Activated T-cell treated with anti-CD3 and anti-CD28 coated beads, Interleukin-2, amount 50 U/mL, for 48 hours (primary cell): ENCODE measurements at places on chromosomes 12 and 14.

GRCh38 chr14:69660344-69661193 is 49.2 kb downstream of the SUSD6 start:
- no peak for DNase-seq

- DNase-seq = no peak
Observed at GRCh38 chr12:130800312-130800711, 38.7 kb downstream of the STX2 start.

GRCh38 chr14:49427117-49427516 is 159.1 kb downstream of the RPS29 start:
- no peak for DNase-seq

DNA sequence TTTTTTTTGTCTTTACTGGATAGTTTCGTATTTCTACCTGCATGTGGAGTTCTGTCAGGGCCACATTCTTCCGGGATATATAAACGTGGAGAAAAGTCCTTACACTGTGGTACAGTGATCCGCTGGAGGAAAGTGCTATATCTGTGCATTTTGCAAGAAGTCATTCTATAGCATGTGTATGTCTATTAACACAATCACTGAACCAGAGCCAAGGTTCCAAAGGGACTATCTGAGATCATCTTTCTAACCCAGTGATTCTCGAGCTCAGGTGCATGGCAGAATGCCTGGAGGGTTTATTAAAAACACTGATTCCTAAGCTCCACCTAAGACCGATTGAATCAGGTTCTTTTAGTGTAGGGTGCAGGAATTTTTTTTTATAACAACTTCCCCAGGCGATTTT is 354.0 kb downstream of the NRXN3 start:
- no peak for DNase-seq

DNA sequence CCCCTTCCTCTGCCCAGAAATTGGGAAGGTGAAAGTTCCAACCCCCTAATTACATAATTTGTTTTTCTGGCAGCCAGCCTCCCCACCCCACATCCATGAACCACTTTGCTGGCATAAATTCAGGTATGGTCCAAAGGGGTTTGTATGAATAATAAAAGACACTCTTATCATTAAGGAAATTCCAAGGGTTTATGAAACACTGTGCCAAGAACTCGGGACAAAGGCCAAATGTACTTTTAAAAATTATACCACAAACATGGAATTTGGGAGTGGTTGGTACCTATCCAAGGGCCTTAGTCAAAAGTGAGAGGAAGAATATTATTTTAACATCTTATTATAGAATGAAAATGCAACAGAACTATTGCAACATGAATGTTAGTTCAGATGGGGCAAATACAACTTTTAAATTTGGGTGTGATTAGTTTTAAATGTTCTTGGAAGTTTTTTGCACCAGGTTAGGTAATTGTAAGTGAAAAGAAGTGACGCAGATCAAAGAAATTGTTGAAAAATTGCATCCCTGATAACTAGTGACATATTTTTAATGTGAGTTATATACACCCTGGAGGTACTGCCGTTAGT is 217.8 kb downstream of the TMEM117 start:
- no peak for DNase-seq

- no peak for DNase-seq
Observed at GRCh38 chr12:85277900-85278597, 2.0 kb upstream of the ALX1 start.

DNA sequence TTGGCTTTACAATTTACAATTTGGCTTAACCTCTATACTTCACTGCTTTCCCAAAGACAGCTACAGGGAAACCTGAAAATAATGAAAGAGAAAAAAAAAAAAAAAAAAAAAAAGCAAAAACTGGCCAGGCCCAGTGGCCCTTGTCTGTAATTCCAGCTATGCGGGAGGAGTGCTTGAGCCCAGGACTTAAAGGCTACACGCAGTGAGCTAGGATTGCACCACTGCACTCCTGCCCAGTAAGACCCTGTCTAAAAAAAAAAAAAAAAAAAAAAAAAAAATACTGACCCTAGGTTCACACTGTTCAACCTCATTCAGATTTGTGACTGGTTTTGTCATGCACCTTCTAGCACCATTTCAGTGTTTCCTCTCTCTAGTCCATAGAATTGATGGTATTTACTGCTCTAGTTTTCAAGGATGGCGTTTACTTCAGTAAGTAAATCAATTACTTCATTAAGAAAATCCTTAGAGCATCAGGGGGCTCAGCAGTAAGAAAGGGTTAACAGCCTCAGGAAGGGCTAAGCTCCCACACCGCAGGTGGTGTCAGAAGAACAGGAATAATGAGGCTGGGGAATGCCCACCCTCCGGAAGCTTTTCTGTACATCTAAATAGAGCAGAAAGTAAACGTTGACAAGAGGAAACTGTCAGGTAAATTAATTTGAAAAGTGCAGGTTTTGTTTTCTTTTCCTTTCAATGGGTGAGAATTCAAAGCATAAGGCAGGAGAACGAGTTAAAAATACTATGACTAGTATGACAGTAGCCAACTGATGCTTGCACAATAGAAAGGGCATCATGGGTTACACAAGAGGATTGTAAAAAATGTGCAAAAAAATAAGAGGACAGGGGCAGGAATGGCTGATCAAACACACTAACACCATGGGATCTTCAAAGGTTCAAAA is 115.0 kb upstream of the MDM1 start:
- no peak for DNase-seq

DNA sequence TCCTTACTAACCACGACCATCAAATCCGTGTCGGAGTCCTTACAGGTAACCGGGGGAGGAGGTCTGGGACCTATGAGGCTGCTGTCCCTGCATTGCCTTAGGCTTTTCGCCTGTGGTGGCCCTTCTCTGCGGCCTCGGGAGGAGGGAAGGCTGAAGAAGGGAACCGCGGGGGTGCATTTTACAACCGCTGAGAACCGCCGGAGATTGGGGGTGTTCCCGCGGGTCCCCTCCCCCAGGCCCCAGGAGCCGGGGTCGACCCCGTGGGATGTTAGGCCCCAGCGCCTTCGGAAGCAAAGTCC is 549 bp downstream of the GPHN start:
- no peak for DNase-seq

DNA sequence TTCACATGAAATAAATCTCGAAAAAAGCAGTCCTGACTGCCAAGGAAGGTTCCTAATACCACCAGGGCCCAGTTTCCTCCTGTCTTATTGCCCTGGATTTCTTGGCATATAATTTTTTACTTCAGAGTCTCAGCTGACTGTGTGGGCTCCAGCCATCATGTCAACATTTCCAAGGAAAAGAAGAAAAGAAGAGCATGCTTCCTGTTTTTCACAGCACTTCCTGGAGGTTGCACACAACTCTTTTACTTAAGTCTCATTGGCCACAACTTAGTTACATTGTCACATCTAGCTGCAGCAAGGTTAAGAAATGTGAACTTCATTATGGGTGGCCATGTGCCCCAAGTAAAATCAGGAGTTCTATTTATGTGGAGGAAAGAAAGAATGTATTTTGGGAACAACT is 24.3 kb downstream of the DACT1 start:
- no peak for DNase-seq

DNA sequence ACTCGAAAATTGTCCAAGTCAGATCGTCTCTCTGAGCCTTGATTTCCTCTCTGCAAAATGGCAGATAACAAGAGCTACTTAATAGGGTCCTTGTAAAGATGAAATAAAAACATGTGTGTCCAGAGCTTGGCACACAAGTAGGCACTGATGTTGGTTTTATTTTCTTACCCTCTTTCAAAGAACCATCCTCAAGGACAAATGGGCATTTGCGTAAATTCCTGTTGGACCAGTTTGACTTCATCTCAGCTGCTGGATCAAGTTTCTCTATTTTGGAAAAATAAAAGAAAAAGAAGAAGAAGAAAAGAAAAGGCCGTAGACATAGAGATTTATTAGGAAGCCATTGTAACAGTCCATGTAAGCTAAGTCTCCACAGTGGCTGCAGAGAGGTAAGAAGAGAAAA is 47.2 kb downstream of the MAP1LC3B2 start:
- no peak for DNase-seq

DNA sequence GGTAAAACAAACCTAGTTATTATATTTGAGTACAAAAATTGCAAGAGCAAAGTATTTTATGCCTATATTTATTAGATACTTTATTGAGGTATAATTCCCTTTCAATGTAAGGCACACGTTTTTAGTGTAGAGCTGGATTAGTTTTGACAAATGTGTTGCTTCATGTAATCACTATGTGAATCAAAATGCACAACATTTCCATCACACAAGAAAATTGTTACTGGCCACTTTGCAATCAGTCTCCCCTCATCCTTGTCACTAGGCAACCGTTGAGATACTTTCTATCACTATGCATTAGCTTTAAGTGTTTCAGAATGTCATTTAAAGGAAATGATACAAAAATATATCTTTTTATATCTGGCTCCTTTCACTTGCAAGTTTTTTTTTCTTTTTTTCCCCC is 531.0 kb downstream of the CCER1 start:
- DNase-seq = no peak

DNA sequence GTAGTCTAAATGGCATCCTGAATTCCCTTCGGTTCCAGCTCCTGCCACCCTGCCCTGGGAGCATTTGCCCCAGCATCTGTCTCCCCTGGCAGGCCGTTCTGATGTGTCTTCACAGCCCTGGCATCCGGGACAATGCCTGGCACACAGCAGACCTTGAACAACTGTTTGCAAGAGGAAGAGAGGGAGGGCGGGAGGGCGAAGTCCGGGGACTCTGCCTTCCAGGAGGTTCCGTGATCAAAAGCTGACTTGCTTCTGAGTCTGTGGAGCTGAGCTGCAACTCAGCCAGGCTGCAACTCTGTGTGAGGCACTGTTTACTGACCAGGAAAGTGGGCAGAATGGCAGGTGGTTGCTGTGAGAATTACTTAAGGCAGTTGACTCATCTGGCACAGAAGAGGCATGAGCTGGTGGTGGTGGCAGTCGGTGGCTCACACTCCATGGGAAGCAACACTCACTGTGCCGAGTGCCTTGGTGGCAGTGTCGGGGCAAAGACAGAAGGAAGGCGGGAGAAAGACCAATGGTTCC is 61.1 kb upstream of the DLK1 start:
- DNase-seq = no peak

DNA sequence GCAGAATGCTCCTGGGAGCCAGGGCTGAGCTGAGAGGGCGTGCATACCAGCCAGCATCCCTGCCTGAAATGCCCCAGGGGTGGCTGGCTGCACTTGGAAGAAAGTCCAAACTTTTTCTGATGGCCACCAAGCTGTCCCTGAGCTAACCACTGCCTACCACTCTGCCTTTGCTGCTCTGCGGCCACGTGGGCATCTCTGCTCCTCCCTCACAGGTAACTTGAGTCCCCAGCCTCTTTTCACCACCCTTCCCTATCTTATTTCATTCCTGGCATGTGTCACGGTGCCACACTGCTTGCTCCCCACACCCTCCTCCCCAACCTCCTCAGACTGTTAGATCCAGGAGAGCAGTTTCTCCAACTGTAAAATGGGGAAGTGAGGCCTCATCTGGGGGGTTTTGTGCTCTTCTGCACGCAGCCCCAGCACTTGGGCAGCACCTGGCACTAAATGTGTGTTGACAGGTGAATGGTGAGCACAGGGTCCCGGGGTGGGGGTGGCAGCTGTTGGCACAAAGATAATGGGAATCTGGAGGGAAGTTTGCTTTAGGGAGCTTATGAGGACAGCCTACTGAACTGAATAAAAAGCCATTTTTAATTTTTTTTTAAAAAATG is 113.0 kb downstream of the GLT1D1 start:
- DNase-seq = no peak

DNA sequence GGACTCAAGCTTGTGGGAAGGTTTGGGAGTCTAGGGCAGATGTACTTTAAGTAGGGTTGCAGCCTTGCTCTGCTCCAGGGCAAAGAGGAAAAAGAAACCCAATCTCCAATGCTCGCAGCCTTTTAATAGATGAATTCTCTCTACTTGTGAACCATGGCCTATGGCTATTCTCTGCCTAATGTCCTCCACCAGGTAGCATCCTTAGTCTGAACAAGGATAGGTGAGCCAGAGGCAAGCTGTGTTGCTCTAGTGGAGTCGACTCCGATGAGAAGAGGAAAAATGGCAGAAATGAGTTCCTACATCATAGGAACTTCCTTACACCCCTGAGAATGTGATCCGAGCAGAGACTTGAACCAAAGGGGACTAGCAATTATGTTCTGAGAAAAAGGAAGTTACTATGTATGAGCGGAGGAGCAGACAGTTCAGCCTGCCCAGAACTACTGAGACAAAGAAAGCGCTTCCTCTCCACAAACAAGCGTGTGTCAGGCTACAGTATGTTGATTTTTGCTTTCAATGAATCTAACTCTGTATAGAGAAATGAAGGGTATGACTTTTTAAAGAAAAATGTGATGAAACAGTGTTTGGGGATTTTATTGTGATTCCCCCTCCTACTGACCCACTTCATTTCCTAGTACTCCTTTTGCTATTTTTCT is 153.6 kb upstream of the ARID2 start:
- no peak for DNase-seq

- DNase-seq = no peak
Observed at GRCh38 chr12:14810167-14810952, 3.6 kb downstream of the SMCO3 start.

DNA sequence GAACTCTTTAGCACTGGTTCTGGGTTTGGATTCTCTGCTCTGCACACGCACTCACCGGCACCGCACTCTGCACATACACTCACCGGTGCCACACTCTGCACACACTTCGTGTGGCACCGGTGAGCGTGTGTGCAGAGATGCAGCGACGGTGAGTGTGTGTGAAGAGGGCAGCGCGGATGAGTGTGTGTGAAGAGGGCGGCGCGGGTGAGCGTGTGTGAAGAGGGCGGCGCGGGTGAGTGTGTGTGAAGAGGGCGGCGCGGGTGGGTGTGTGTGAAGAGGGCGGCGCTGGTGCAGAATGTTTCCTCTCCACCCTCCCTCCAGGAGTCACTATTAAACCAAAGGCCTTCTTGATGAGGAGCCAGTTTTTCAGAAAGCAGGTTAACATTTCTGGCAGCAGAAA is 49.2 kb upstream of the MMP17 start:
- no peak for DNase-seq

- DNase-seq = no peak
Observed at GRCh38 chr14:71994416-71994815, 62.2 kb downstream of the RGS6 start.

DNA sequence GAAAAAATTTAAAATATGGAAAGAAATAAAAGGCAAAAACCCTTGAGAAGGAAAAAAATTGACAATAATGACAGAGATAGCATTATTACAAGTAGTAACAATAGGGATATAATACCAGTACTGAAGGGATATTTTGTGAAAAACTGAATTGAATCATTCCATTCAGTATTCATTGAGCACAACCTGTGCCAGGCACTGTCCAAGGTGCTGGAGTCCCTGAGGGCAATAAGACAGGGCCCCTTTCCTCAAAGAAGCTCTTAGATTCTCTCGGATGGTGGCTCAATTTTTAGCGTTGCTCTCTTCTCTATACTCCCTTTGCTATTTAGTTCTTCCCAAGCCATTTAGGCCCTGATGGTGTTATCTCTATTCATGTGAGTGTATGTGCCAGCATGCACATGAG is 34.3 kb upstream of the GAS2L3 start:
- no peak for DNase-seq
